ENCODE measurements at places on chromosomes 12 and 14.
A peak's percentile ranks its signal among the peaks of the same experiment; 100 is the strongest.

- DNase-seq: no peak
These were observed 23.6 kb downstream of the MED6 start for GRCh38 chr14:70576891-70577290.

DNA sequence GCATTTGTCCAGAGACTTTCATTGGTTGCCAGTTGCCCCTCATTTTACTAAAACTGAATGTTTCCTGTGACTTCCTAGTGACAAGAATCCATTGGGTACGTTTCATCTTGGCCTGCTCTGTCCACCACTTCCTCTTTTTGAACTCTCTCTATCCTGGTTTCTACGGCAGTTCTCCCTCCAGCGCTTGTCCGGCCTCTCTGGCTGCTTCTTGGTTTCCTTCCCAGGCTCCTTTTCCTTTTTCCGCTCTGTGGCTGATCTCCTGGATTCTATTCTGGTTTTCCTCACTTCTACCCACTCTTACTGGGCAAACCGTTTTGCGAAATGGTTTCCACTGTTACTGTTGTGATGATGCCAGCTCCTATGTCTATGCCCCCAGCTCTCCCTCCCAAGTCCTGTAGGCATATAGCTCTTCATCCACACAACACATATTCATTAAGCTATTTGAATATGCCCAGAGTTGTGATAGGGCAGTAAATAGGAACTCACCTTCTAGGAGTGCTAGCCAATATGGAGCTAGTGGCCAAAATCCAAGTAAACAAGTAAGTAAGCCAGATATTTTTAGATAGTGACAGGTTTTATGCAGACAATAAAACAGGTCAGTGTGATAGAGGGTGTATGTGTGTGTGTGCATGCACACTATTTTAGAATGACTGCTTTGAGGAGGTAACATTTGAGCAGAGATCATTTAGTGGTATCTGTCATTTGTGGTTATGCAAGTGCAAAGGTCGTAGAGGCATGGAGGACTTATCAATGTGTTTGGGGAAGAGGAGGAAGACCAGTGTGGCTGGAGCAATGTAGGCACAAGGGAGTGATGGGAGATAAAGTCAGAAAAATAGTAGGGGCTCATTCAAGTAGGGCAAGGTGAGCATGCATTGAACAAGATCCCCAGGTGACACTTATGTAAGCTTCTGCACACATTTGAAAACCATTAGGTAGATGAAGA lies 27.9 kb upstream of the CTDSP2 start:
- DNase-seq: peak; percentile 53

- no peak for DNase-seq
These were observed 34.6 kb downstream of the SLC6A12 start for GRCh38 chr12:179131-179884.

GRCh38 chr12:9184276-9184675 lies 23.9 kb downstream of the PZP start:
- no peak for DNase-seq

DNA sequence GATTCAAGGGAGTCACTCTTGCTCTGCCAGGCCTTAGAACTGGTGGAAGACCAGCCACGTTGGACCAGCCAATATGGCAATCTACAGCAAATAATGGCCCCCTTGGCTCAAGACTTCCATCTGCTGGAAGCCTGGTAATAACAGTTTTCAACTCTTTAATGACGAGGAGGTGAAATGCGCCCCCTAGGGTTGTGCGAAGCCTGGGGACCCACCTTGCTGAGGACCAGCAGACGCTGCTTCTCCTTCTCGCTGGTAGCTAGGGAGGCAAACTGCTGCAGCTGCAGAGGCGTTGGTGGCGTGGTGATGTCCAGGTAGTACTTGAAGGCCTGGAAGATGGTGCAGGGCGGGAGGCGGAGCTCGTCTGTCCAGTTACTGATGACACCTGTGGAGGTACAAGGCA lies 41.5 kb upstream of the FBXO21 start:
- DNase-seq: no peak

GRCh38 chr12:120851944-120852343 lies 52.2 kb downstream of the SPPL3 start:
- DNase-seq: no peak

GRCh38 chr12:25014961-25015360 lies 66.1 kb upstream of the BCAT1 start:
- no peak for DNase-seq

- DNase-seq: peak; percentile 31
These were observed 48.8 kb upstream of the FOXN3 start for GRCh38 chr14:89465876-89466275.

DNA sequence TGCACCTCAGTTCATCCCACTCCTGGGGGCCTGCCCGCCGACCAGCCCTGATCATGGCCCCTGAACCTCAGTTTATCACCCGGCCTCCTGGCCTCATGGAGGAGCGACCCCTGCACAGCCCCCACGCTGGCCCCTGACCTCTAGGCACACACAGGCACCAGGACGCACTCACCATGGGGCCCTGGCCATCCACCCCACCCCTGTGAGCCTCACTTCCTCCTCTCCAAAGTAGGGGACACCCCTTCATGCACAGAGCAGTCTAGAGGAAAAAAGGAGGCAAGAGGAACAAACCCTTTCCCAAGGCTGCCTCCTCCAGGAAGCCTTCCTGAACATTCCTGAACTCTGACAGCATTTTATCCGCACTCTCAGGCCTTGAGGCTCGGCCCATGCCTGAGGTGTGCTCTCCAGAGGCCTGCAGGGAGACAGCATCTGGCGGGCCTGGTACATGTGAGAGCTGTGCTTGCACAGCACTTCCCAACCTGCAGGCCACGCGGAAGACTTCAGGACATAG lies 39.4 kb downstream of the CCNK start:
- peak; percentile 15 for DNase-seq

- DNase-seq: no peak
These were observed 32.0 kb downstream of the ANAPC7 start for GRCh38 chr12:110371408-110372055.

DNA sequence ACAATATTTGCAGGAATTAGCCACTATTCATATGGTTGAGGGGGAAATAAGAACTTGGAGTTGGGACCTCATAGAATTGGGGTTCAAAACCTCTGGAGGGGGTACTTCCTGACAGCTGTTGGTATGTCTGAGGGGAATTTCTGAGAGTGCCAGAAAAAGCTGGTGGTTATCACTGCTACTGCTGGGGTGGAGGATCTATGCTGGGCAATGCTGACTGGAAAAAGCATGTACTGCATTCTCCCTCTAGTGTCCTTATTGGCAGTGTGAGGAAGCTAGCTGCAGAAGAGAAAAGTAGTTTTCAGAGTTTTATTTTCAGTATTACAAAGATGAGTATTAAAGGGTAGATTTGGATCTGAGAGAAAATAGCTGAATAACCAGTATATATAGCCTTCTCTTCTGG lies 88.8 kb downstream of the FUT8 start:
- no peak for DNase-seq

DNA sequence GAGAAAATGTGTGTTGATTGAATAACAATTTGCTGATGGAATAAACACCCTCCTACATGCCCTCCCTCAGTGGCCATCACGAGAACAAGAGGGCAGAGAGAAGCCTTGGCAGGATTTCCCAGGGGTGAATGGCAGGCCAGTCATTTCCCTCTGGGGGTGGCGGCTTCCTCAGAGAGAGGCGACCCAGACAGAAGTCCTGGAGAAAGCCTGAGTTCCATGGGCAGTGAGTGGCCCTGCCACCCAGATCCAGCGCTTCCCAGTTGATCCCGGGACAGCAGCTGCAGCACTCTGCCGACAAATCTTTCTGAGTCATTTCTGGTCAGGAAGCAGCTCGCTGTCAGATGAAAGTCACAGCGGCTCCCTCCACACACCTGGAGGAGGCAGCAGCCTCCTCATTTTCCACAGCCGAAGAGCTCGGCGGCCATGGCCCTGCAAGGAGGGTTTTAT lies 123.0 kb downstream of the SCARB1 start:
- no peak for DNase-seq

- no peak for DNase-seq
These were observed 7.9 kb downstream of the MIA2 start for GRCh38 chr14:39241637-39242036.

- DNase-seq: no peak
These were observed 1.9 kb downstream of the SRGAP1 start for GRCh38 chr12:63846238-63846967.

- DNase-seq: peak; percentile 47
These were observed 117.5 kb upstream of the PARP11 start for GRCh38 chr12:3990501-3991280.

DNA sequence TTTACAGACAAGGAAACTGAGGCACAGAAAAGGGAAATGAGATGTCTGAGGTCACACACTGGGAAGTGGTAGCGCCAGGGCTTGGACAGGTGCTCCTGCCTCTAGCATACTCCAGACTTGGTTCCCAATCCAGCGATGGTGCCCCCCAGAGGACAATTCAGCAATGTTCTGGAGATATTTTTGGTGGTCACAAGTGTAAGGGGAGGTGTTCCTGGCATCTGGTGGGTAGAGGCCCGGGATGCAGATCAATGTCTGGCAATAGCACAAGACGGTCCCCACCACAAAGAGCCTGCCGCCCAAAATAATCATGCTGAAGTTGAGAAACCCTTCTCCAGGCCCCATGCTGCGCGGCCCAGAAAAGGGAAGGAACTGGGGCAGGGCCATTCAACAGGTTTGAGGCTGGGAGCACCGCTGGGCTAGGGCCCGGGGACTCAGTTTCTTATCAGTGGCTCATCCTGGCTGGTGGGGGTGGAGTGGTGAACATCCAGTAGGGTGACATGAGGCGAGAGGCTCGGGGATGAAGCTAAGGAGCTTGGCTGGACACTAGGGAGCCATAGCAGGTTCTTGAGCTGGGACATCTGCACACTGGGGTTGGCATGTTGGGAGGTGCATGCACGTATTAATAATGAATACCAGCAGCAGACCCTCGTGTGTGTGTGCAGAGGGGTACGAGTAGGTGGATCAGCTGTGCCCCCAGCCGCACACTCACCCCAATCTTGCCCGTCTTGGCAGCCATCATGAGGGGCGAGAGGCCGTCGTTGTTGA lies 35.1 kb downstream of the TRPV4 start:
- no peak for DNase-seq

DNA sequence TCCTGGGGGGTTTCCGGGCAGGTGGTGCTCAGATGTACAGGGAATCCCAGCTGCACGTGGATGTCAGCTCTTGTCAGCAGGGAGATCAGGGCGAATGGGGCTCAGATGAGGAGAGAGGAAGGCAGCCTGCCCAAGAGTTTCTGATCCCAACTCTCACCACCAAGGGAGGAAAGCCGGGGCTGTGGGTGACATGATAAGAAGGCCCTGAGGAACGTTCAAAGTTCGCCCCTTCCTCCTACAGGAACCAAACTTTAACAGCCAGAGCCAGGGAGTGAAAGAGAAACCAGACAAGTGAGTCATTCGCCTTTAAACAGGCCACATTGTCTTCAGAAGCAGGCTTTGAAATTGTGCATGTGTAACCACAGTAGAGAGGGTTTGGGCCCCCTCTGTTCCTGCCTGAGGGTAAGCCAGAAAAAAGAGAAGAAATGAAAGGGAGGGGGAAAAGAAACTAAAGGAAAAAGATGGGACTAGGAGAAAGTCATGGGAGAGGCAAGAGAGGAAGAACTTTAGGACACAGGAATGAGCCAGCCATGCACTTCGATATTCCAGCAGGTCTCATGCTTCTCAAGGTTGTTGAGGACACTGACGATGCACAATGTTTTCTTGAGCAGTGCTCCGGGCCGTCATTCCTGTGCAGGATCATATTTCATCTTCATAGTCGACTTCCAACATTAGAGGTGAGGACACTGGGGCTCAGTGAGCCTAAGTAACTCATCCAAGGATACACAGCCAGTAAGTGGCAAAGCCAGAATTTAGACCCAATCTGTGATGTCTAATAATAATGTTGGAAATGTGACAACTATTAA lies 691.4 kb upstream of the TBX3 start:
- no peak for DNase-seq

DNA sequence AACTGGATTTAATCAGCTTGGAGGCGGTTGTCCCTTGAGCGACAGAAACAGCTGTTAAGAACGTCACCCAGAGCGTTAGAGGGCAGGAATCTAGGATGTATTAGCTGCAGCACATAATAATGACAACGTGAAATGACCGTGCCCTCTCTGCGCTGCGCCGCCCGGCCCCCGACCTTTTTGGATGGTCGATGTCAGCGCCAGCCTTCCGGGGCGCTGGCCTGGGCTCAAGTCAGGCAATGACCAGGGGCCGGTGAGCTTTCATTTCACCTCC lies 427 bp upstream of the TMEM120B start:
- peak; percentile 82 for DNase-seq

GRCh38 chr14:63901434-63902085 lies 48.8 kb downstream of the SYNE2 start:
- no peak for DNase-seq

DNA sequence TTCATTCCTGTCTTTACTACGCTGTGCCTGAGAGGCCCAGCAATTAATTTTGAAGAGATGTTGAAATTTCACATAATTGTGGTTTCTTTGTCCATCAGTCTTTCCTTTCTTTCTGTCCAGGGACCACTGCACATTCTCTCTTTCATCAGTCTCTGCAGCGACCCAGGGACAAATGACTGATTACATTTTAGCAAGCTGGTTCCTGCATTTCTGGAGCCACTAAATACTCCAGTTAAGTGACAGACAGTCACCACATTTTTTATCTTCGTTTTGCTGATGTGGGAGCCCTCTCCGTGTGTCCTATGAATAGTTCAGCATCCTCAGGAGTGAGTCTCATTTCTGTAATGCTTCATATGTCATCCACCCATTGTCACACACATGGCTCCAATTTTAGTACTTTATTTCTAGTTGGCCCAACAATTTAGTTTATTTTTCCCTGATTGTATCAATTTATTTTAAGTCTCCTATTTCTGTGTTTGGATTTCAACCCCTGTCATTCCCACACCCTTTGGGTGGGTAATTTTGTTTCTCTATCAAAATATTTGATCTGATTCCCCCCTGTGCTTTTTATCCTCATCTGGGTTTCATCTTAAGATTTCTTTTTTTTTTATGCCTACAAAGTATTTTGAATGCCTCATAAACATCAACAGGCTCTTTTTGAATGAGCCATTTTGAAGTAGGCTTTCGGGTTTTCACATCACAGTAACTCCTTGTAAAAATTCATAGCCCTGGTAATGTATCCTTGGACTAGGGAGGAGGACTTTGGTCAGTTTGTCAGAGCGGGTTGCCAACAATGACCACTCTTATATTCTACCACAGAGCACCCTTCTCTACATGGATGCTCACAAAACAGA lies 1196.5 kb downstream of the GALC start:
- no peak for DNase-seq

DNA sequence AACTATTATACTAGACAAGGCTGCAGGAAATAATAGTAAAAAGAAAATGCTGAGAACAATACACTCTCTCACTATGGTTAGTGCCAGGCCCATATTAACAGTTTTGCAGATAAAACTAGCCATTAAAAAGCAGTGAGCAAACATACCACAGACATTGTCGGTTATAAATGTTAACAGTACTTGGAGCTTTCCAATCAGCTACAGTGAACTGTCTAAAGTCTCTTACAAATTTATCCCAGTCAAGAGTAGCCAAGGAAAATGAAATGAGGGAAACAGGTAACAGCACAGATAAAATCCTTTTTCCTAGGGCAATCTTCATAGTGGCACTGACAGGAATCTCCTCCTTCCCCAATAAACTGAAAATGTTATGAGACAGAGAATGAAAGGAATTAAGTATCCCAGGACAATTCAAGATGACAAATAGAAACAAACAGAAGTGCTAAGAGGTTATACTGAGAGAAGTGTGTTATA lies 30.8 kb downstream of the PAWR start:
- DNase-seq: no peak

- DNase-seq: no peak
These were observed 67.0 kb upstream of the MAX start for GRCh38 chr14:65169351-65169750.

GRCh38 chr14:64279704-64280668 lies 14.2 kb downstream of the ESR2 start:
- DNase-seq: no peak

GRCh38 chr12:64229240-64229639 lies 7.1 kb upstream of the KICS2 start:
- no peak for DNase-seq

- no peak for DNase-seq
These were observed 115.6 kb downstream of the CALM1 start for GRCh38 chr14:90512329-90512991.
